ENCODE measurements at places on chromosomes 12 and 14. TPM values are rescaled to one million over a fixed set of nuclear protein-coding genes. Genes with fewer than 3 reads are reported as not detected.
A peak's percentile ranks its signal among the peaks of the same experiment; 100 is the strongest.

GRCh38 chr12:1594261-1595025, at the start of gene FBXL14:
FBXL14 (minus strand) TSS chr12:1594581; CDS start chr12:1594066, 515 bp downstream.
- DNase-seq, result peak; percentile 62
- H3K27ac ChIP-seq, result peak within 1 kb of the TSS; percentile 86
- H3K4me3 ChIP-seq, result peak within 1 kb of the TSS; percentile 83
- H3K27me3 ChIP-seq, result no peaks in the 10 kb centered on the region
- peaks cover 26% of the 10 kb centered on the region for H3K4me1 ChIP-seq

DNA sequence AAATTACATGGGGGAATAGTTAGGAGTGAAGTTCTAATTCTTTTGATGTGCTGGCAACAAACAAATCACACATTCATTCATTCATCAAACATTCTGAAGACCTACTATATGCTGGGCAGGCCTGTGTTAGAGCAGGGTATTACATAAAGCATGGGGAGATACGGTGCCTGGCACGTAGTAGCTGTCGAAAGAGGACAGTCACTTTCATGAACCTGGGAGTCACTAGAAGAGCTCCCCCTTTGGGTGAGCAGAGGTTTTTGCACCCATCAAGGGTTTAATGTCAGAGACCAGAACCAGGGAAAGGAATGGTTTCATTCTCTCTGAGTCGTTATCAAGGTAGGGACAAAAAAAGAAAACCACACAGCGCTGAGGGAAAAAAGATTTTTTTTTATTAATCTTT, 10.0 kb downstream of the LHX5 start:
- peaks cover 34% of the 10 kb centered on the region for H3K4me1 ChIP-seq
- peaks cover 24% of the 10 kb centered on the region for H3K27me3 ChIP-seq
- H3K27ac ChIP-seq, result no peak overlapping the region
- H3K4me3 ChIP-seq, result no peak overlapping the region

DNA sequence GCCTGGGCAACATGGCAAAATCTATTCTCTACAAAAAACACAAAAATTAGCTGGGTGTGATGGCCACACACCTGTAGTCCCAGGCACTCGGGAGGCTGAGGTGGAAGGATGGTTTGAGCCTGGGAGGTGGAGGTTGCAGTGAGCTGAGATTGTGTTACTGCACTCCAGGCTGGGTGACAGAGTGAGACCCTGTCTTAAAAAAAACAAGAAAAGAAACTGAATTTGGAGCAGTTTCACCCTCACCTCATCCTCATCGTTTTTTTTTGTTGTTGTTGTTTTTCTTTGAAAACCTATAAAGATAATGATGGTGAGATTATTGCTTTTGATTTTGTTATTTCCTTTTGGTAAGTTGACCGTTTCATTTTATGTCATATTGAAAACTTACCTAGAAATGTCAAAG, 60.7 kb downstream of the SLC38A6 start:
- no peak for DNase-seq
- peaks cover 6% of the 10 kb centered on the region for H3K36me3 ChIP-seq
- H3K4me1 ChIP-seq, result no peaks in the 10 kb centered on the region
- no peak overlapping the region for H3K4me3 ChIP-seq
- H3K27me3 ChIP-seq, result no peaks in the 10 kb centered on the region
- H3K27ac ChIP-seq, result no peak overlapping the region

DNA sequence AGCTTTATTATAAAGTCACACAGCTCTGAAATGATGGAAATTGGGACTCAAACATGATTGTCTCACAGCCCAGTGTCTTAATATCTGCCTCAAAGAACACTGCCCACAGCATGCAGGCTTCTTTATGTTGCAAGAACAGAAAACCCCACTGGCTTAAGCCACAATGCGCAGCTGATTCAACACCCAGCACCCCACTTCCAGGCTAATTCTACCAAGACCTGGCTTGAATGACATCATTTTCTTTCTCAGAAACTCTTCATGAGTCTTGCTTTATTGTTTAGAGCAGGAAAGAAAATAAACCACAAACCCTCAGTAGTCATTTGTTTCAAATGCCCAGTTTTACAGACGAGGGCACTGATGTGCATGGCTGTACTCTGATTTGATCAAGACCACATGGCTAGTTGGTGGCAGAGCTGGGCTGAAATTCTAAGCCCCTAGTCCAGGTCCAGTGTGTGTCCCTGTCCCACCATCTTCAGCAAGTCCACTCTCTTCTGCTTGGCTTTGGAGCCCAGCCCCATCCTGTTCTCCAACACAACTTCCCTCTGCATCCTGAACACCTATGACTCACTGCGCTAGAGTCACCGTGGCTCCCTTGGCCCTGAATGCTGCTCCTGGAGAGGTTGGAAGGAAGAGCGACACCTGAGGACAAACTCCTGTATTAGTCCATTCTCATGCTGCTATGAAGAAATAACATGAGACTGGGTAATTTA, 50.3 kb upstream of the SRSF5 start:
- no peak overlapping the region for H3K4me3 ChIP-seq
- no peaks in the 10 kb centered on the region for H3K27me3 ChIP-seq
- peaks cover 30% of the 10 kb centered on the region for H3K4me1 ChIP-seq
- no peak for DNase-seq

The MGP gene
- total RNA-seq, result 6,234 TPM

The LGR5 gene
- total RNA-seq, result 7.4 TPM

DNA sequence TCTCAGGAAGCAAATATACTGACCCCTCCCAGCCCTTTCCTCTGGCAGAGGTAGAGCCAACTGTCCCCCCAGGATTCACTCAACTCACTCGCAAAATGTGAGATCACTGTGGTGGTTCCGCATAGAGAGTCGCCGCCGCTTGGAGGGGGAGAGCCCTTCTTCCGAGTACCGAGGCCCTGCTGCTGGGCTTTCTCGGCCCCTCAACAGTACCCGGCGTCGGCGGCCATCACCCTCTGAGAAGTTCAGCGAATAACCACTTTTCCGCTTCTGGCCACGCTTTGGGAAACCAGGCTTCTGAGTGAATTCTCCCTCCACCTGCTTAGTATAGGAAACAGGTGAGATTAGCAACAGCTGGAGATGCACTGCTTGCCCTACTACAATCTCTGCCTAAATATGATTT, 31.1 kb downstream of the BAZ2A start:
- H3K27me3 ChIP-seq, result no peaks in the 10 kb centered on the region
- DNase-seq, result no peak
- H3K27ac ChIP-seq, result no peak overlapping the region
- peaks cover 71% of the 10 kb centered on the region for H3K36me3 ChIP-seq
- no peaks in the 10 kb centered on the region for H3K4me1 ChIP-seq

The BHLHE41 gene
- total RNA-seq, result 7.5 TPM

DNA sequence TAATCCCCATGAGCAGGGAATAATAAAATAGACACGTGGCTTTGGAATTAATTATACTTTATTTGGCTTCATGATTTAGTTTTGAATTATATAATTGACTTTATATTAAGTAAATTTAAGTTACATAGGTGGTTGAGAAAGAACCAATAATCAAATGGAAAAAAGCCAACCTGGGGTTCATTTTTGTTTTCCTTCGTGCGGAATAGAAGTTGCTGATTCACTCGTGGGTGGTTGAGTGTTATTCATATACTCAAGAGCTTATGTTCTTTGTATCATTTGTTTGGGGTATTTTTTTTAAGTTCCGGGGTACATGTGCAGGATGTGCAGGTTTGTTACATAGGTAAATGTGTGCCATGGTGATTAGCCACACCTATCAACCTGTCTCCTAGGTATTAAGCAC, 58.0 kb downstream of the ZNF664 start:
- no peaks in the 10 kb centered on the region for H3K27me3 ChIP-seq
- no peak for DNase-seq
- no peaks in the 10 kb centered on the region for H3K4me1 ChIP-seq
- H3K4me3 ChIP-seq, result no peak overlapping the region
- no peaks in the 10 kb centered on the region for H3K36me3 ChIP-seq

DNA sequence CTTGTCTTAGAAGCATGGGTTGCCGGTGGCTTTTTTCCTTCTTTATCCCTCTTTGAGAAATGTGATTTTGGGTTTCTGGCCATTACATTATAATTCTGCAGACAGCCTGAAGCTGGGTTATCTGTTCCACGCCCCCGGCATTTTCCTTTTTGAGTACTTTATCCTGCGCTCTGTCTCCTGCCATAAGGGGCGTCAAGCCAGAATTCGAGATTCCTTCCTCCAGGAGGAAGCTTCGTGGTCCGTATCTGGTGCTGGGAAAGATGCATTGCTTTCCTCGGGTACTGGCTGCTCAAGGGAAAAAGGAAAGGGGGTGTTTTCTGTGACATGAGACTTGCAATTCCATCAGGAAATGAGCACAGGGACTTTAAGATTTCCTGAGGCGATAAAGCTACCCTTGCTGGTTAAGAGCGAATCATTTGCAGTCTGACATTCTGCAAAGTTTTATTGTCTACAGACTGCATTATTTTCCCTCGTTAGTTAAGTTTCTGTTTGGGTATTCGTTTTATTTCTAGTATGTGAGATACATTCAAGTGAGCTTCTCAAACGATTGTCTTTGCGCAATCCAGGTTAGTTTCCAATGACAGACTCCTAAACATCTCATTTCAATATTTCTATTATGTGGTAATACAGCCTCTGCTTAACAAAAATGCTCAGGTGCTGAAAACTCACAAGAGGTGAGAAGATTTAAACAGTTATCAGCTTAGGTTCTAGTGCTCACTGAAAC, 694 bp downstream of the AKAP5 start:
- peak overlapping the region; percentile 83 for H3K4me3 ChIP-seq
- no peaks in the 10 kb centered on the region for H3K36me3 ChIP-seq
- H3K27me3 ChIP-seq, result no peaks in the 10 kb centered on the region
- peaks cover 3% of the 10 kb centered on the region for H3K4me1 ChIP-seq
- no peak for DNase-seq

The LPAR5 gene
- total RNA-seq, result 6.8 TPM

GRCh38 chr12:49905718-49906314, 2.1 kb upstream of the FAIM2 start:
- no peak overlapping the region for H3K27ac ChIP-seq
- DNase-seq, result no peak
- H3K27me3 ChIP-seq, result no peaks in the 10 kb centered on the region
- H3K4me1 ChIP-seq, result no peaks in the 10 kb centered on the region
- no peak overlapping the region for H3K4me3 ChIP-seq
- H3K36me3 ChIP-seq, result no peaks in the 10 kb centered on the region

DNA sequence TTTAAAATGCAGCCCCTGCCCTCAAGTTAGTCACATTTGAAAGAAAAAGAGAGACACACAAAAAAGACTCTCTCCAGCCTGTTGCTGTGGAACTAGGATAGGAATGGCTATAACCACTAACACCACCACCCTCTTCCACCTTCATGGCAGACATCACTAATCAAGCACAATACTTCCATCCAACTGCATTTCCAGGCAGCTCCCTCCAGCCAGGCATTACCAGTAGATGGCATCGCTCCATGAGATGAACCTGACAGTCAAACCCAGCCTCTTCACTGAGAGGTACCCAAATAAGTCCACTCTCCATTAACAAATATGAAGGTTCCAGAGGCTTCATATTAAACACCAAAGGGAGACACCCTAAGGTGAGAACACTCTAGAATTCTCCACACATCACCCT, 24.4 kb downstream of the SLC8B1 start:
- H3K36me3 ChIP-seq, result peaks cover 57% of the 10 kb centered on the region
- H3K4me1 ChIP-seq, result no peaks in the 10 kb centered on the region
- no peak for DNase-seq
- H3K27ac ChIP-seq, result no peak overlapping the region
- no peaks in the 10 kb centered on the region for H3K27me3 ChIP-seq
- no peak overlapping the region for H3K4me3 ChIP-seq

DNA sequence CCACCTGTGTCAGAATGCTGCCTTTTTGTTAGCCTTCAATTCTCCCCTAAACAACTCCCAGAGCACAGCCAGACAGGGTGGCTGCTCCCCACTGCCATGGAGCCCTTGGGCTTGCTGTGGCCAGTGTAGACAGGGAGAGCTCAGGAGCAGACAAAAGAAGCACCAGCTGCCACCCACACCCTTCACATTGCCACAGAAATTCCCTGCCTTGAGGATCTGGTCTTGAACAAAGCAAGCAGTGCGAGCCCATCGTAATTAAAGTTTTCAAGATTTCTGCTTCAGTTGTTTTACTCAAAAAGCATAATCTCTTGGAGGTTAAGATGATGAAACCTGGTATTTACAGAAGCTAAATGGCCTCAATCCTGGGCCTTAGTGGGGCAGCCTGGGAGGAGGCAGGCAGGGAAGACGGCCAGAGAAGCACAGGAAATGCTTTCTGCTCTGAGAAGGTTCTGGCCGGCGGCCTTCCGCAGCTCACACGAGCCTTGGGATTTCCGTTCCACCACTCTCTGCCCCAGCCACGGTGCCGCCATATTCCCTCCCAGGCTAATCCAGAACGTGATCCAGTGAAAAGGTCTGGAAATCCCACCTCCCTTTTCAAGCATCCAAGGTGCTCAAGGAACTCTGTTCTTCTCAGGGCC, 535.2 kb downstream of the BCL11B start:
- H3K4me1 ChIP-seq, result no peaks in the 10 kb centered on the region
- no peaks in the 10 kb centered on the region for H3K36me3 ChIP-seq
- no peak overlapping the region for H3K4me3 ChIP-seq
- no peak for DNase-seq
- no peak overlapping the region for H3K27ac ChIP-seq

GRCh38 chr12:5593086-5593485, 161.2 kb downstream of the NTF3 start:
- H3K4me3 ChIP-seq, result no peak overlapping the region
- no peak overlapping the region for H3K27ac ChIP-seq
- no peaks in the 10 kb centered on the region for H3K36me3 ChIP-seq
- no peak for DNase-seq
- no peaks in the 10 kb centered on the region for H3K27me3 ChIP-seq
- H3K4me1 ChIP-seq, result no peaks in the 10 kb centered on the region

GRCh38 chr12:5690240-5690639, 254.8 kb downstream of the ANO2 start:
- no peak overlapping the region for H3K4me3 ChIP-seq
- H3K27me3 ChIP-seq, result no peaks in the 10 kb centered on the region
- no peaks in the 10 kb centered on the region for H3K36me3 ChIP-seq
- DNase-seq, result no peak

The RDH12 gene
- total RNA-seq, result not detected

The GALNT6 gene
- 11.5 TPM for total RNA-seq

GRCh38 chr12:9669534-9669933, at the start of gene CLEC2D:
CLEC2D (plus strand) TSS chr12:9669713; CDS start chr12:9669735, 22 bp downstream.
- peaks cover 13% of the 10 kb centered on the region for H3K4me1 ChIP-seq
- H3K4me3 ChIP-seq, result no peak within 1 kb of the TSS
- no peak within 1 kb of the TSS for H3K27ac ChIP-seq
- no peak for DNase-seq

The KIF21A gene
- 3.8 TPM for total RNA-seq

DNA sequence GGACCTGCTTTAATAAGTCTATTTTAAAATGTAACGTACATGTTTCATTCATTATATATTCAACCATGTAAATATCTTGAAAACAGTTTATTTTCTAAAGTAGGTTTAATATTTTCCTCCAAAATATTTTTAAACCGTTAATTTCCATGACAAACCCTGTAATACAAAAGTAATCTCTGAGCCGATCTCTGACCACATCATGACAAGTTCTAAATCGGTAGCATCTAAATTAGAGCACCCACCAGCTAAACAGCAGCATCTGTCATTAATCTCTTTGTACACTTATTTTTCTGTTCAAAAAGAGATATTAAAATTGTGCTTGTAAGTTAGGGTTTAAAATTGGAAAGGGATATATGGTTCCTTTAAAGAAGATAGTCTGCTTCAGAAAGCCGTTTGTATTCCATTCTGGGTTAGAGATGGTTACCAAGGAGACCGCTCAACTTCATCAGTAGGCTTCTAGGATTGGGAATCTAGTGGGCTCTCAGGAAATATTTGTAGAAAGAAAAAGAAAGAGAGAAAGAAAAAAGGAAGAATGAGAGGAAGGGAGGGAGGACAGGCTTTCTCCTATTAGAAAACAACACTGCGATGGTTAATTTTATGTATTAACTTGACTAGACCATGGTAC, 232.5 kb upstream of the FOXN3 start:
- no peak overlapping the region for H3K27ac ChIP-seq
- no peaks in the 10 kb centered on the region for H3K36me3 ChIP-seq
- H3K4me3 ChIP-seq, result no peak overlapping the region
- no peaks in the 10 kb centered on the region for H3K4me1 ChIP-seq
